ENCODE measurements at places on chromosomes 6 and 20.

GRCh38 chr6:150354754-150355571, 13.8 kb upstream of the IYD start:
- DNase-seq: no peak

DNA sequence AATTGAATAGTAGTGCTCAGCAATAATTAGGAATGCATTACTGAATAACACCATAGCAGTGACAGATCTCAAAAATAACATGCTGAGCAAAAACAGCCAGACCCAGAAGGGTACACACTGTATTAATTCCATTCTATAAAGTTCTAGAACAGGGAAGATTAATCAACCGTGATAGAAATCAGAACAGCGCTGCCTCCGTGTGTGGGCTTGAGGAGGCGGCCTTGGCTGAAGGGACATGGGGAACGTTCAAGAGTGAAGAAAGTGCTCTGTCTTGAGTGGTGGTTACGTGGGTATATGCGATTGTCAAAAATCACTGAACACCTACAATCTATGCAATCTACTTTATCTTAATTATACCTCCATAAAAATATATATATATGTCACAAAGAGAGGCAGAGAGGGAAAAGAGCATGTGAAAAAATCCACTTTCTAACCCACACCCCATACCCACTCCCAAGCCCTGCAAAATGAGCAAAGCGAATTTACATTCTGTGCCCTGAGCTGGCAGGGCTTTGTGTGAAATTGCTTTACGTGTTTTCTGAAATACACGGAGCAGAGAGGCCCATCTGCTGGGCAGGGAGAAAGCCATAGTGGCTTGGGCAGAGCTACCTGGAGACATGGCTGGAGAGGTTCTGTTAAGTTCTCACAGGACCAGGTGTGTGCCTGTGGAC, 74.4 kb downstream of the NFATC2 start:
- DNase-seq: no peak

DNA sequence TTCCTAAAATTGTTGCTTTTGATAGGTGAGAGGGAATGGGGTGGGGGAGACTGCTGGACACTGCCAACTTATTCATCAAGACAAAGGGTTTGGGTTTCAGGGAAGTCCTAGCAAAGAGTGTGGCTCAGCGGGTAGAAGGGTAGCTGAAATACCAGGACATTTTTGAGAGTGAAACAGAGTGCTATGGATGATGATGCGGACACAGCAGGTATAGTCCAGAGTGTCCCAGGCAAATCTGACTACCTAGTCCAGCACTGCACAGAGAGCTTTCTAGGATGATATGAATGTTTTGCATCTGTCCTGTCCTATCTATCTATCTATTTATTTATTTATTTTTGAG, 154.3 kb downstream of the BCAS1 start:
- DNase-seq: no peak

DNA sequence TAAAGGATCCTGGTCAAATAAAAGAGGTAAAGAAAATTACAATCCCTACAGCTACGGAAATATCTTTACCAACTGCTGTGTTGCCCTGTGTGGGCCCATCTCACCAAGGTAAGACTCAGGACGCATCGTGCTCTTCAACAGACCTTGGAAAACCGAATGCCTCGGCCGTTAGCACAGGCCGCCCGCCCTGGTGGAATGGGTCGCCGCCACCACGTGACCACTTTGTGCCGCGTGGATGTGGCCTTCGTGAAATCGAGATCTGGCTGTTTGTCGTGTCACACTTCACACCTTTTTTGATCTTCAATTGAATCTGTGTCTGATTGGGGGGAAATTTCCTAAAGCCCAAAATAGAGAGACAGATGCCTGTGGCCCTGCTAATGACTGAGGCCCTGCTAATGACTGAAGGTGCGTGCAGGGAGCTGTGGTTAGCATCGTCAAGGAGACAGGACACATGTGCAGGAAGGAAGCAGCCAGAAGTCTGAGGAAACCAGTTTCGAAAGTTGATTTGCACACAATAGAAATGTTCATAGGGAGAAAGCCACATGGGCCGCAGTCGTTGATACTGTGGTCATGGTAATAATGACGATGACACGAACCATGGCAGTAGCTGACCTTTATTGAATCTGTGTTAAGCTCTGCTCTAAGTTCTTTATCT, 175.7 kb upstream of the SNX9 start:
- DNase-seq: no peak

DNA sequence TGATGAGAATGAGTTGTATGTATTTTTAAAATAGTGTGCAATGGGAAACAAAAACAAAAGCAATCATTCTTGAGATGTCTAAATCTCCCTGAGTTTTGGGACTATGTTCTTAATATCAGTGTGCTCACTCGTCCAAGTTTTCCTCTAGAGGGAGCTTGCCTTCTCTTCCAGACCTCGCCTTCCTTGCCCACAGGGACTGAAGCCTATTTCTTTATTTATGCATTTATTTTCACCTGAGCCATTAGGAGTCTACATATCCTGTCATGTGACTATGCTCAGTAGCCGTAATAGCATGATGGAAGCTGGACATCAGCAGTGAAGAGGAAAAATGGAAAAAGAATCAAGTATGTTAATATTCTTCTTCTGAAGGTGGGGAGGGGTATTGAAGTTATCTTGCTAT, 131.2 kb downstream of the SH3BGRL2 start:
- no peak for DNase-seq

DNA sequence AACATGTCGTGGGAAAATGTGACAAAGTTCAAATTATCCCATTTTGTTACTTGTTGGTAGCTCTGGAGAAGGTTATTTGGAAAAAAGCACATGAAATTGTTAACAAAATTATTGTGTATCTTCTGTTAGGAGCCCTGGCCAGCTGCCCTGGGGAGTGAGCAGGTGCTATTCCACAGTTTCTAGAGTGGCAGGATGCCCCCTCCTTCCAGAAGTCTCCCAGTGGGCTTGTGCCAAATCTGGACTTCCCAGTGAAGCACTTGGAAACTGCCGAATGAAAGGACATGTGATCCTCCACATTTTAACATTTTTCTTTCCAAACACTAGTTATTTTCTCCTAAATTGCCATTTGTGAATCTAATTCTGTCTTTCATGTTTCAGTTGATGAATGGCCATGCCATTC, 66.9 kb upstream of the CLDN20 start:
- no peak for DNase-seq

DNA sequence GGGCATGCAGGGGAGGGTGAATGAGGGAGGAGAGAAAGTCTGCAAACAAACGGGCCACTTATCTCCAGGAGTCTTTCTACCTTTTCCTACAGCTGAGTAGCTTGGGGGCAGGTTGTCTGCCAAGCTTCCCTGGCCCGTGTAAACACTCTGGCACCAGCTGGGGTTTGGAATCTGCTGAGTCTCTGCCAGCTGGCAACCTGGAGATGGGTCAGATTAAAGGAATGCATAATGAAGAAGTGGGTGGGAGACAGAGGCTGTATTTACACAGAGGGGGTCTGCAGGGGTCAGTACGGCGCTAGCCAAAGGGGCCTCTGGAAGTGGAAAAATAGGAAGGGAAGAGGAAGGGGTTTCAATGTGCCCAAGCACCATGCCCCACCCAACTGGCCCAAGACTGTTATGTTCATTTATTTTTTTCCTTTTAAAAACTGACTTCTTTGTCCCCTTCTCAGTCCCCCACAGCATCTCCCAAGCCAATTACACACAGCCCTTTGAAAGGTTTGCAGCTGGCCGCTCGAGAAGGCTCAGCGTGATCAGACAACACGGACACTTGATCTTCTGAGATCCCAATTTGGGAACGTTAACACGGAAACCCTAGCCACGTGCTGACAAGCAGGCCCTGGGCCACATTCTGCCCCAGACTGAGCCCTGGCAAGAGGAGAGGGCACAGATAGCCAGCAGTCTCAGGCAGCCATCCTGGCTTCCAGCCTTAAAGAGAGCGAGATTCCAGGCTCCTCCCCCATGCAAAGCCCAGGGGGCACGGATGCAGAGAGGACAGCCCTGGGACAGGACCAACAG, 25.2 kb downstream of the TRAM2 start:
- no peak for DNase-seq

DNA sequence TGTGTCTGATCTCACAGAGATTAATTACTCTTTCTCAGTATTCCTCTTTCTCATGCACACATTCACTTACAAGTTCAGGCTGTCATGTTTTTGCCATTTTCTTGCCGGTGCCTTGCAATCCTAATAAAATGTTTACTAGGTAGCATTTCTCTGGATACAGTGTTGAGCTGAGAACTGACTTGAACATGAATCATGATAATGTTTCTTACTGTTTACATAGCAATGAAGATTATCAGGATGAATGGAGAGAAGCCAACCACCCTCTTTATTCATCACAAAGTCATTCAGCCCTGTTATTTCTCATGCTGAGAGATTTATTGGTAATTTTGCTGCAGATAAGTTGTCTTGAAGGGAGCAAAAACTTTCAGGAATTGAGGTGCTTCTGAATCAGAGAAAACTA, 185.5 kb upstream of the ECI2 start:
- no peak for DNase-seq

DNA sequence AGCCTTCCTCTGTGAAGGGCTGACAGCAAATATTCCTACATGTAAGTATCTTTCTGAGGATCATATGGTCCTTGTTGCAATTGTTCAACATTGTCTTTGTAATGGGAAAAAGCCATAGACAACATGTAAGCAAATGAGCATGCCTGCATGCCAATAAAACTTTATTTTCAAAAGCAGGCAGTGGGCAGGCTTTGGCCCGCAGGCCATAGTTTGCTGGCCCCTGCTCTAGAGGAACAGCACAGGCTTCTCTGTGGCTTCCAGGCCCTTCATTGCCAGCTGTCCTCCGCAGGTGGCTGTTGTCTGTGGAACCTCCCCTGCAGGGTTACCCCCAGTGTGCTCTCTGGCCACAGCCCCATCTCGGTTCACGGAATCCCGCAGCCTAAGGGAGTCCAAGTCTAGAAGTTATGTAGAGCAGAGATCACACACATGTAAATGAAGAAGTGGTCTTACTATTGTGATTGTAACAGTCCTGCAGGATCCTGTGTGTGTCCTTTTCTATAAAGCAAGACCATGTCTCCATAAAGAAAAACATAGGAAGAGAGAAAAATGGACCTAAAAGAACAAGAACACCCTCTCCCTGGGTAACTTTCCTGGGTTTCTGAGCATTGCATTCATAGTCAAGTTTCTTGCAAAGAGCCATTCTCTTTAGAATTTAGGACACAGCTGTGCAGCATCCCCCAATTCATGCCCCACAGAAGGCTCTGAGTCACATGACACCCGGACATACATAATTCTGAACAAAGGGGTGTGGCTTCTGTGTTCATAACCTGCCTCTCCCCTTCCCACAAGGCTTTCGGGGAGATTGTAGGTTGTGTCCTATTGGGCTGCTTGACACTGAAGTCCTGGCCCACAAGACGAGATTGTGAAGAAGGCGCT, 10.0 kb downstream of the UNC93A start:
- no peak for DNase-seq

DNA sequence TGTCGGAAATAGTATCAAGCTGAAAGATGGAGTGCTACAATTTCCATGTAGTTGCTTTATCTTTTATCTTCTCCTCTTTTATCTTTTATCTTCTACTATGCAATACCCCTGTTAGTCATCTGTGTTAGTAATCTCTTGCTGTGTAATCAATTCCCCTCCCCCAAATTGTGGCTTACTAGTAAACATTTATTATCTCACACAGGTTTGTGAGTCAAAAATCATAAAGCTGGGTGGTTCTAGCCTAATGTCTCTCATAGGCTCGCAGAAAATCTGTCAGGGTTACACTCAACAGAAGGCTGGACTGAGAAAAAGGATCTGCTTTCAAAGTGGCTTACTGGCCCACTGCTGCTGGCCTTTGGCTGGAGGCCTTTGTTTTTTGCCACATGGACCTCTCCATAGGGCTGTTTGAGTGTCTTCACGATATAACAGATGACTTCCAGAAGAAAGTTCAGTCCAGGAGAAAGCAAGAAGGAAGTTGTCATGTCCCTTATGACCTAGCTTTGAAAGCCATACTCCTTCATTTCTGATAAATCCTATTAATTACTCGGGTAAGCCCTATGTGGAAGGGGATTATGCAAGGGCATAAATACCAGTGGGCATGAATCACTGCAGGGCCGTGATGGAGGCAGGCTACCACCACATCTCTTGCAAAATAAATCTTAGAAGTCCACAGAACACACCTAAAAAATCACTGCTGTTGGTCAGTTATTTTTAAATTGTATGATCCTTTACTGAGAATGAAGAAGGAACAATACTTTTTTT, 24.5 kb upstream of the PTCHD4 start:
- DNase-seq: no peak

- no peak for DNase-seq
These were observed 4.8 kb upstream of the EFHC1 start for GRCh38 chr6:52415333-52415732.

- no peak for DNase-seq
These were observed 37.6 kb upstream of the CLIC5 start for GRCh38 chr6:46053039-46053933.

DNA sequence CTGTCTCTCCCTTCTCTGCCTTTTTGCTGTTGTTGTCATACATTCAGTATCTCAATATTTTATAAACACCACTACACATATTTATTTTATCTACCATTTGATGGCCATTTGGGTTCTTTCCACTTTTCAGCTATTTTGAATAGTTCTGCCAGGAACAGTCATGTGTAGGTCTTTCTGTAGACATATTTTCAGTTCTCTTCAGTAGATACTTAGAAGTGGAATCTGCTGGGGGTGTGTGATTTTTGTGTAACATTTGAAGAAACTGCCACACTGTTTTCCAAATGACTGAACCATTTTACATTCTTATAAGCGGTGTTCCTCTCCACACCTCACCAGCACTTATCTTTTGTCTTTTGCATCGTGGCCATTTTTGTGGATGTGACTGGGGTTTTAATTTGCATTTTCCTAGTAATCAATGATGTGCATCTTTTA, 197.7 kb downstream of the ARID1B start:
- no peak for DNase-seq

DNA sequence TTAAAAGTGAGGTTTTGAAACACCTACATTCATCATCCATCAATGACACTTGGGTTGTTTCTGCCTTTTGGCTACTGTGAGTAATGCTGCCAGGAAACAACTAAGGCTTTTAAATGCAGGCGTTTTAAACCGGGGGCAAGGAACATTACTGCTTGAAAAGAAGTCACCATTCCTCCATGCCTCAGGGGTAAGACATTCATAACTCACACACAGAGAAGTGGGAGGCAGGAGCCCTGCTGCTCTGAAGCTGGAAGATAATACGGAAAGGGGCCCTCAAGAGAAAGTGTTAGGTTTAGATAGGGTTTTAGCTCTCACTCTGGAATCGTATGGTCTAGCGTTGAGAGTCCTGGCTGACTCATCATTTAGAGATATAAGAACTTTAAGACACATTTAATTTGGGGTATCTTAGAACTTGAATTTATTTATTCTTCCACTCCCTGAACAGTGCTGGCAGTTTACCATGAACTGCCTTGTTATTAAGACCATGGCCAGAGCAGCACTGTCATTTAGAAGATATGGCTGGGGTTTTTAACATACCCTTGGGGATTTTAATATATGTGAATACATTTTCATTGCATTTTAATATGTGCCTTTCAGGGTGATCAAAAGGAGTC, 1.8 kb downstream of the TUBB1 start:
- no peak for DNase-seq
